ENCODE measurements at places on chromosomes 1 and 21.

GRCh38 chr1:32983020-32983419, 18.4 kb upstream of the RNF19B start:
- DNase-seq, result no peak

DNA sequence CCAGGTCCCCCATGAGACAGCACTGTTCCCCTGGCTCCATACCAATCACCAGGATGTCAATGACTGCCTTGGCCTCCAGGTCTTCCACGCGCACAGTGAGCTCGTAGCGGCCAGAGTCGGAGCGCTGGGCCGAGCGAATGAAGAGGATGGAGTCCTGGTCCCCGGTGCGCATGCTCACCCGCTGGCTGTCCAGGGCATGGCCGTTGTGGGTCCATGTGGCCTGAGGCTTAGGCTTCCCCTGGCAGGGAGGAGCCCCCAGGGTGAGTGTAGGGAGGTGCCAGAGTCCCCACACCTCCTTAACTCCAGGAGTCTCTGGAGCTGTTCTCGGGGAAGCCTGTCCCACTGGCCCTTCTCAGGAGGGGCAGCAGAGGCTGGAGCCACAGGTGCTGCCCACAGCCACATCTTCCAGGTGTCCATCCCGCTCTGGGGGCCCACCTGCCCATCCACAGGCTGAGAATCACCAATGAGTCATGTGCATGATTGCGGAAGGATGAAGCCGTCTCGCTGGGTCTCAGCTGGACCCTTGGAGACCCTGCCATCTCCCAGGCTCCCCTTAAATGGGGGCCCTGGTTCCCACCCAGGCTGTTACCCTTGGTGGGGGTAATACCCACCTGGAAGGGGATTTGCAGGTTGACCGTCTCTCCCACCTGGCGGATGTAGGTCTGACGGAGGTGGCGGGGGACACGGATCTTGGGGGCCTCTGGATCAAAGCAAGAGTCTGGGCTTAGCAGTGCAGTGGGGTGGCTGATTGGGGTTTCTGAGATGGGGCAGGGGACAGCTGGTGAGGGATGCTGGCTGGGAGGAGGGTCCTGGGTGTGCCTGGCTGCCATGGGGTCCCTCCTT, 4.1 kb downstream of the MYBPH start:
- DNase-seq, result no peak

DNA sequence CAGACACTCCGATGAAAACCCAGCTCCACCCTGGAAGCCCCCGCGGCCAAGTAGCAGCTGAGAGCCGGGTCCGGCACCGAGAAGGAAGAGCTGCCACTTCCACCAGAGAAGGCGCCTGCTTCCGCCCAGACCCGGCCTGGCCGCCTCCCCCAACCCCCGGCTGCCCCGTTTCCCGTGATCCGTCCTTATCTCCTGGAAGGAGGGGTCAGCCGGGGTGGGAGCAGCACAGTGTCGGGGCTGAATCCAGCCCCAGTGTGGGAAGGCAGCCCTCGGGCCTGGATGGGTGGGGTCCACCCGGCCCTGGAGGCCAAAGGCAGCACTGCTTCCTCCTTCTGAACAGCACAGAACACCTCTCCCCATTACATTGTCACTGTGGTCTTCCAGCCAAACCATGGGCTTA, 69.4 kb downstream of the MEGF6 start:
- no peak for DNase-seq

DNA sequence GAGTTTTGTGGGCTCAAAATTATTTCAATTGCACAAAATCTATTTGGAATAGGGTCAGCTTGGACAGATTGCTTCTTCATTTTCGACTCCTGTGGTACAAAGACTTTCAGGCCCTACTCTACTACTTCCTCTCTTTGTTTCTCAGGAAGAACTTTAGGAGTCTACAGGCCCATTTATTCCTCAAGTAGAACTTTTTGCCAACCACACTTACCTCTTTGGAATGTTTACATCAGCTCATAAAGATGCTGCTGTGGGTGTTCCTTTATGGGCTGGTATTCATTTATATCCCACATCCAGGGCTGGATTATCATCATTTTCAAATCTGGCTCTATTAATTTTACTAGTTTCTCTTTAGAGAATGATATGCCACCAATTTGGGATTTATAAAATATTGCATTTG, 46.3 kb upstream of the TNFSF18 start:
- no peak for DNase-seq

- no peak for DNase-seq
These were observed 43.4 kb upstream of the COL6A2 start for GRCh38 chr21:46054451-46054881.

DNA sequence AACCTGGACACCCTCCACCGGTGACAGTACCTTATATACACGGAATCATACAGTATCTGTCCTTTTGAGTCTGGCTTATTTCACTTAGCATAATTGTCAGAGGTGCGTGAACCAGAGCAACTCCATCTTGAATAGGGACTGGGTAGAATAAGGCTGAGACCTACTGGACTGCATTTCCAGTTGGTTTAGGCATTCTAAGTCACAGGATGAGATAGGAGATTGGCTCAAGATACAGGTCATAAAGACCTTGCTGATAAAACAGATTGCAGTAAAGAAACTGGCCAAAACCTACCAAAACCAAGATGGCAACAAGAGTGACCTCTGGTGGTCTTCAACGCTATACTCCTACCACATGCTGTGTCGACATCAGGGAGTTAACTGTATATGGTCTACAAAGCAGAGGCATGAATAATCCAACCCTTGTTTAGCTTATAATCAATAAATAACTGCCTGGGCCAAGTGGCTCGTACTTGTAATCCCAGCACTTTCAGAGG, 1.4 kb upstream of the FDPS start:
- DNase-seq, result peak; percentile 28

- no peak for DNase-seq
These were observed 719 bp downstream of the EYA3 start for GRCh38 chr1:28087614-28088167.

DNA sequence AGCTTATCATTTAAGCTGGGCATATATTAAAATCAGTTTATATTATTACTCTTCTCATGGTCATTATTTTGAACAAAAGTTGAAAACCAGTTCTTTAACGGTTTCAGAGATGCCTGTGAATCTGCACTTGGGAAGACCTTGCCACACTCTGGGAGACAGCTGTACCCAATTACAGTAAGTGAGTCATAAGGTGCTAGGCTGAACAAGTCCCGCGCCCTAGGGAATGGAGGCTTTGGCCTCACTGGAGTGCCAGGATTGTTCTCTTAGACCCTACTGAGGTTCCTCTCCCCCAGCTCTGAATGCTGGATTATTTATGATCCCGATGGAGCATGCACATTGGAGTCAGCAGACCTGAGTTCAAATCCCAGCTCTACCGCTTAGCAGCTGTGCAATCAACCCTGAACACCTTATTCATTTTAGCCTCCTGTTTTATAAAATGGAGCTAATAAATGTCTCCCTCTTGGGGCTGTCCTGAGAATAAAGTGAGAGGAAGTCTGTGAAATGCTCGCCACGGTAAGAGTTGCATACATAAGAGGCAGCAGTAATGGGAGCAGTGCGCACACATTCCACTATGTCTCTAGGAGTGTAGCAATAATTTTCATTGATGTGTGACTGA, 266.2 kb downstream of the FOXD2 start:
- peak; percentile 37 for DNase-seq

GRCh38 chr1:55318116-55318817, 103.1 kb upstream of the USP24 start:
- DNase-seq, result no peak

DNA sequence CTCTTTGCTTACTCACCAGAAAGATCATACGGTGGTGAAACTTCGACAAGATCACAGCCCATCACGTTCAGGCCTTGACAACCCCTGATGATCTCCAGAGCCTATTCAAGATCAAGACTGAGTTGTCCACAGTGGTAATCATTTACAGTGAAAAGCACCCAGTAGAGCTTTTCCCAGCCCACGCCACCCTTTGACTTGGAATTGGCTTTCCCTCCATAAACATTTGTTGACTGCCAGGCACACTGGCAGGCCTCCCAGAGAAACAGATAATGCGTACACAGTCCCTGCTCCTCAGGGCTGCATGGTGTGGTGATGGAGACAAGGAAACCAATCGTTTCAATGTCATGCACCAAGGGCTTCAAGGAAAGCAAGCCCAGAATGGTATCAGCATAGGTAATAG, 10.1 kb downstream of the AGMAT start:
- no peak for DNase-seq

GRCh38 chr1:54010415-54011117, 7.4 kb downstream of the LDLRAD1 start:
- no peak for DNase-seq

DNA sequence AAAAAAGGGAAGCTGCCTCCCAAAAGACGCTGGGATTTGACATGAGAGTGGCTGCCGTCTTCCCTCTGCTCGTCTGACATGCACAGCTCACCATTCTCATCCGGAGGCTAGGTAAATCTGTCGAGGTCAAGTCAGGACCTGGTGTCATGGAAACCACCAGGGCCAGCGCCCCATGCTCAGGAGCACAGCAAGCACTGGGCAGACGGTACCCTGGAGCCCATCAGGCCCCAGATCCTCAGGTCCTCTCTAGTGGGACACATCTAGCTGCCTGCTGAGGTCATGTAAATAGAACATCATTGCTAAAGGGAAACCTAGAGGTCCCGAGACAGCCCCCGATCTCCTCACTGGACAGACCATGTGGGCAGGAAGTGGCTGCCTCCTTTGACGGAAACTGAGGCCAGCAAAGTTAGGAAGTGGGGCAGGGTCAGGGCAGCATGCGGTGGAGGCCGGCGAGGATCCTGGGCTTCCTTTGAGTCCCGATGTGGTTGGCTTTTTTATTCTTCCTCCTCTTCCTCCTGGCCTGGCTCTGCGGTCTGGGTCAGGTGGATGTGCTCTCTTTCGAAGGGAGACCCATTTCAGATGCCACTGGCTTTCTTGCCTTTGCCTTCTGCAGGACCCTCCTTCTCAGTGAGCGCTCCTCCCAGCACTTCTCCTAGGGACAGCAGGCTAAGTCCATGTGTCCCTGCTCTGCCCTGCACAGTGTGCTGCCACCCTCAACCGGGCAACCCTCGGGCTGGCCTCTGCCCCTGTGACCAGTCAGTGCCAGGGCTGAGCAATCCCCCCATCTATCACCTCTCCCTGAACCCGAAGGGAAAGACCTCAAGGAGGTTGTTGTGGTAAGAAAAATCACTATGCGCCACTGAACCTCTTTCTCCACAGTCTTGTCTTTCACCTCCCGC, 5.9 kb downstream of the AGT start:
- DNase-seq, result no peak

- no peak for DNase-seq
These were observed 16.8 kb upstream of the STMN1 start for GRCh38 chr1:25922971-25923552.

- no peak for DNase-seq
These were observed 370.2 kb downstream of the TBX15 start for GRCh38 chr1:118617916-118618315.

GRCh38 chr1:151990058-151990855, 3.4 kb downstream of the S100A10 start:
- no peak for DNase-seq

DNA sequence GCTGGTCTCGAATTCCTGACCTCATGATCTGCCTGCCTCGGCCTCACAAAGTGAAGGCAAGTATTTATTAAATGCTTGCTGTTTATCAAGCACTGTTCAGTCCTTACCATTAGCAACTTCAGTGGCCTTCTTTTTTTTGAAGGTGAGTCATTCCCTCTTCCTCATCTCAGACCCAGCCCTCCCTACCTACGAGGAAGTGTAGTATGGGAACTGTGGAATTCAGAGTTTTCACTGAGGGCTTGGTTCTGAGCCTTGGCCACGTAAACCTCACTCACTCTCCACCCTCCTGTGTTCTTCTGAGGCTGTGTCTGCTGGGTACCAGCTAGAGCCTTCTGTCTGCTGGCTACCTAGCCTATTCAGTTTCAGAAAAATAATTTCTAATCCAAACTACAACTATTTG, 218.3 kb upstream of the SGIP1 start:
- no peak for DNase-seq

- no peak for DNase-seq
These were observed 43.9 kb upstream of the LYST start for GRCh38 chr1:235910357-235911299.

DNA sequence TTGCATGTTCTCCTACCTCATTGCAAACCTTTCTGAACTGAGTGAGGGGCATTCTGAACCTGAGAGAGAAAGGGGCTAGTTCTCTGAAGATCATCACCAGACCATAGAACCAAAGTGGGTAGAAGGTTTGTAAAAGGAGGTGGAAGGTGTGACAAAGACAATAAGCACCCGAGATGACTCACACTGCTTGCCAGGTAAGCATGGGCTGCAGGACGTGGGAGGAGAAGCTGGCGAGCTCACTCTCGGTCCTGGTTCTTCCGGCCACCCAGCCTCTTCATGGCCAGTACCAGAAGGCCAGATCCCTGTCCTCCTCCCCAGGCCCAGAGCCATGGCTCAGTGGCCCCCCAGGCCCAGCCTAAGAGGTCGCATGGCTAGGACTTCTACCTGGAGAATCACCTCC, 128.3 kb downstream of the TMEM53 start:
- no peak for DNase-seq

GRCh38 chr1:150973836-150974579, 627 bp downstream of the CERS2 start:
- no peak for DNase-seq

GRCh38 chr1:79517470-79518224, 511.1 kb upstream of the ADGRL4 start:
- DNase-seq, result no peak

- no peak for DNase-seq
These were observed 3.3 kb downstream of the POGZ start for GRCh38 chr1:151455966-151456365.

- DNase-seq, result no peak
These were observed 16.3 kb upstream of the IFNLR1 start for GRCh38 chr1:24203404-24203803.

DNA sequence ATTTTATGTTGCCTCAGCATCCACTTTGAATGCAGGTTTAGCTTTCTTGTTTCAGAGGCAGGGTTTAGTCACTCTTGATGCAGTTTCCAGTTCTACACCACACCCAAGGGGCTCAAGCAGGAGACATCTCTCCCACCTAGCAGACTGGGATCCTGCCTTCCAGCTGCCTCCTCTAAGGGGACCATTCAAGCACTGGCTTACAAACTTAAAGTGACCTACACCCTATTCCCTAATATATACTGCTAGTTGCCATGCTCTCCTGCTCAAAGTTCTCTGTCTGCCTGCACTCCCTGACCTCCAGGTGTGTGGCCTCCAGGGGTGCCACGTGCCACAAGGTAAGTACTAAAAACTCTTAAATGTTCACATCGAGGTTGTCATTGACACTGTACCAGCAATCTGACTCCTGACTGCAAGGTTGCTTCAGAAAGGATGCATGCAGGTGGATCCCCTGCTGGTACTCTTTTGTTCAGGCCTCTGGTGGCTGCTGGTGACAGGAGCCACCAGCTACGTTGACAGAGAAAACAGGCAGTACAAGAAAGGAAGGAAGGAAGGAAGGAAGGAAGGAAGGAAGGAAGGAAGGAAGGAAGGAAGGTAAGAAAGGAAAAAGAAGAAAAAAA, 185.9 kb downstream of the COQ8A start:
- DNase-seq, result no peak

DNA sequence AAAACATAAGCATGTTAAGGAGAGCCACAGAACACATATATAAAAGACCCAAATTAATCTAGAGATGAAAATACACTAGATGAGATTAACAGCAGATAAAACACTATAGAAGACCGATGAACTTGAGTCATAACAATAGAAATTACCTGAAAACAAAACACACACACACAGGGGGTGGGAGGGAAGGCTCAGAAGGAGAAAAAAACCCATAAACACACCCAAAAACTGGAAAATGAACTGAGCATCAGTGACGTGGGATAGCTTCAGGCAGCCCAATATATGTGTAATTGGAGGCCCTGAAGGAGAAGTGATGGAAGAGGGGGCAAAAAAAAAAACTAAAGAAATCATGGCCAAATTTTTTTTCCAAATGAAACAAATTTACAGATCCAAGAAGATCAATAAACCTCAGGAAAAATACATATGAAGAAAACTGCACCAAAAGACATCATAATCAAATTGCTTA, 11.4 kb downstream of the ALDH9A1 start:
- no peak for DNase-seq

Measured in AG09319 (cell line).